ENCODE measurements at places on chromosomes 4 and X.

DNA sequence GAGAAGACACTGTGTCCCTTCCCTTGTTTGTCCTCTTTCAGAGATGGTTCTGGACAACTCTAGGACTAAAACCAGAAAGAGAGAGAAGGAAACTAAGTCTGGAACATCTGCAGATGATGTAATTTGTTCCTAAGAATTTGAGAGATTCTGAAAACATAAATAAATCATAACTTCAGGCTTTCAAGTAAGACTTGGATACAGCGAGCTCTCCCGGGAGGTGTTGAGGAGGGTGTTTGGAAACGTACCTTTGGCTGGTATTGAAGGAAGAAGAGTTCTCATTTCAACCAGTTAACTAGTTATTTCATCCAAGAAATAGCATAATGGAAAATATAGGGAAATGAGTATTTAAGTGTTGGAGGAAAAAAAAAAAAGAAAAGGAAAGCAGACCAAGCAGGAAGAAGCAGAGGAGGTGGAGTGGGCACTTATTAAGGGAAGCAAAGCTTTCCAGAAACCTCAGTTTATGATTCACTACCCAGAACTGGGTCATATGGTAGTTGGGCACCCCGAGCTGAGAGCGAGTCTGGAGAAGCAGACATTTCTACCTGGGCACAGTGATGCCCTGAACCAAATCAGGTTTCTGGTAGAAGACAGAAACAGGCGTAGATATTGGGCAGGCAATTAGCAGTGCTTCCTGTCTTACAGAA lies 26.9 kb downstream of the CCNG2 start:
- DNase-seq: no peak

DNA sequence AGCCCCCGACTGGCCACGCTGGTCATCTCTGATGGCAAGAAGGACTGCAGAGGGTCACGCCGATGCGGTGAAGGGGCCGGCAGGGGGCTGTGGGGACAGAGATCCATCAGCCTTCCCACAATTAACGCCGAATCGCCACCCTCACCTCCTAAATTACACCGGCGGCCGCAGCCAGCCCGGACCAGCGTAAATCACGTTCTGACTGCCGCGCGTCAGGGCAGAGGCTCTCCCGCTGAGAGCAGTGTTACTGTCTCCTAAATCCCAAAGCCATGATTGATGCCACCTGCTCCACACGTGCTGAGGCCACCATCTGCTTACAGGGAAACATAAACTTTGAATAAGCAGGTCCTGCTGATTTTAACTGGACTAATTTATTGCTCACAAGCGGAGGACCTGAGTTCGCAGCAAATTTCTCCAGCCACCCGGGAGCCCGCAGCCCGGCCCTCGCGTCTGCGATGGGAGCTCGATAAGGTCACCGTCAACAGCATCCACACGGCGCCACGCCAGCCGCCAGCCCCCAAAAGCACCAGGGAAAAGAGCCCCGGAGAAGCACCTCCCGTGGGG lies 127.3 kb upstream of the NKX1-1 start:
- DNase-seq: no peak

DNA sequence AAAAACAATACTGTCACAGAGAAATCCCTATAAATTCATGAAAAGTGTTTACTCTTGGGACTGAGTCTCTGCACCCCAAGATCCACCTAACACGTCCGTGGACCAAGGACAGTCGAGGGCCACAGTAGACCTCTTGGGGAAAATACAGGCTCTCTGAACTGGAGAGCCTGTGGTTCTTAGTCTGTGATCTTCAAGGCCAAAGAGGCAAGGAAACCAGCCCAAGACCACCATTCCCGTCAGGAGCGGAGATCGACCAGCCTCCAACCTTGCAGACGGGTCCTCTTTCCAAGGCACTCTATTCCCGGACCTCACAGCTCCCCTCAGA lies 1.6 kb upstream of the APBB2 start:
- no peak for DNase-seq

GRCh38 chrX:135516376-135516775 lies 4.1 kb upstream of the INTS6L start:
- no peak for DNase-seq

DNA sequence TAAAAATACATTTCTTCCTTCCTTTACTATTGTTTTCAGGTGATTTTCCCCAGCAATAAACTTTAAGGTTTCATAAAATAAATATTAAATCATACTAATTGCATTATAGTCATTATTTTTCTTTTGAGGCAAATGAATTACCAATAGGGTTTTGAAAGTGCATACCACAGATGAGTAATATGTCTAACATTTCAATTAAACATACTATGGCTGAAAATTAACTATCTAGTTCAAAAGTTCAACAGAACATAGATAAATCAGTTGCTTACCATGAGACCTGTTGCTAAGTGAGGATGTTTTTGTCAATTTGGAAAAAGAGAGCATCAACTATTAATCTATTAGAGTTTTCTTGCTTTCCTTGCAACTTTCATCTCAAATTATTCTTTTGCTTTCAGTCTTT lies 35.0 kb downstream of the NPY5R start:
- DNase-seq: no peak

DNA sequence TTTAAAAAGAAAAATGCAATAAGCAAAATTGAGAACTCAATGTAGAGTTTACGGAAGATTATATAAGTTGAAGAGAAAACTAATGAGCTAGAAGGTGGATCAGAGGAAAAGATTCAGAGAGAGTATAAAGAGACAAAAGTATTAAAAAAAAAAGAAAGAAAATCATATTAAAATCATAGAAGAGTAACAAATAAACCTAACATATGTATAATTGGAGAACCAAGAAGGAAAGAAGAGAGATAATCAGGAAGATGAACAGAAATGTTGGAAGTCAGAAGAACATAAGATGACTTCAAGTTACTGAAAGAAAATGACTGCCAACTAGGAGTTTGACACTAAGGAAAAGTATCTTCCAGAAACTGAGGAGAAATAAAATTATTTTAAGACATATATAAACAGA lies 34.3 kb upstream of the ANTXR2 start:
- no peak for DNase-seq

- no peak for DNase-seq
Measured at GRCh38 chr4:174592985-174593335, 70.7 kb upstream of the HPGD start.
